NCI-H82 (cell line): ENCODE measurements at places on chromosomes 1 and 21.

DNA sequence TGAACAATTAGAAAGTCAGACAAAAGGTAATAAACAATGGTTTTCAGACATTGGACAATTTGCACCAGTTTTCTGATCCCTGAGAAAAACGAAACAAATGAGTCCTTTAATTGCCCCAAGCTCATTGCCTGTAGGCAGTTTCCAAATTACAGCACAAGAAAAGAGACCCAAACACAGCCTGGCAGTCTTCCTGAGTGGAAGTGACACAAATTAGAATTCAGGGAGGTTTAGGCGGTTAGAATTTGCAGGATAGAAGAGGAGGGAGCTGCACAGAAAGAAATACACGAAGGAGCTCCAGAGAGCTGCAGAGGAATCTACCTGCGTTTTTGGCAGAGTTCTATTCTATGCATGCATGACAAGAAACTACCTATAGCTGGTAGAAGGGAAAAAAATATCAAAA lies 115.7 kb downstream of the PIGK start:
- DNase-seq = no peak

- no peak for DNase-seq
These were observed 37.2 kb downstream of the ACTA1 start for GRCh38 chr1:229396585-229397206.

- DNase-seq = peak; percentile 54
These were observed 141.8 kb upstream of the AJAP1 start for GRCh38 chr1:4512636-4513035.

- no peak for DNase-seq
These were observed 103.2 kb downstream of the DMRTB1 start for GRCh38 chr1:53562291-53562980.

DNA sequence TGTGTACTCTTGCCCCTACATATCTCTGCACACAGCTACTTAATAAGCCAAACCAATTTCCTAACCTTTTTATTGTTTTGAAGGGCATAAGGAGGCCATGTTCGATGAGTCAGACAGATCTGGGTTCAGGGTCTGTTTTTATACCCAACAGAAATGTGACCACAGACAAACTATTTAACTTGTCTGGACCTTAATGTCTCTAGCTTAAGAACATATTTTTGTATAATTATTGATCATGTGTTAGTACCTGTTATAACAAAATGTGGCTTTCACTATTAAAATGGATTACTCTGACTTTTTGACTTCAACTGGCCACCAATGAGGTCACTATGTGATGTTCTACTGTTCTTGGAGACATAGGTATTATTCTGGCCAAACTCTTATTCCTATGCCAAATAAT lies 507.8 kb upstream of the USP24 start:
- no peak for DNase-seq

- DNase-seq = peak; percentile 25
These were observed 85.6 kb upstream of the WNT4 start for GRCh38 chr1:22228505-22228911.

GRCh38 chr1:51600529-51600928 lies 16.4 kb upstream of the OSBPL9 start:
- DNase-seq = no peak

- DNase-seq = peak; percentile 5
These were observed 14.6 kb downstream of the RIPK4 start for GRCh38 chr21:41752231-41752681.

- DNase-seq = no peak
These were observed 44.7 kb upstream of the COL24A1 start for GRCh38 chr1:86201311-86201710.

GRCh38 chr1:239987103-239987745 lies 104.5 kb upstream of the FMN2 start:
- DNase-seq = peak; percentile 82

- no peak for DNase-seq
These were observed 515.2 kb upstream of the RGS18 start for GRCh38 chr1:191643060-191643459.

- peak; percentile 69 for DNase-seq
These were observed 6.1 kb downstream of the NPL start for GRCh38 chr1:182795563-182796228.
